Fibroblast of skin of back (primary cell): ENCODE measurements at places on chromosomes 4 and X.
A peak's percentile ranks its signal among the peaks of the same experiment; 100 is the strongest.

DNA sequence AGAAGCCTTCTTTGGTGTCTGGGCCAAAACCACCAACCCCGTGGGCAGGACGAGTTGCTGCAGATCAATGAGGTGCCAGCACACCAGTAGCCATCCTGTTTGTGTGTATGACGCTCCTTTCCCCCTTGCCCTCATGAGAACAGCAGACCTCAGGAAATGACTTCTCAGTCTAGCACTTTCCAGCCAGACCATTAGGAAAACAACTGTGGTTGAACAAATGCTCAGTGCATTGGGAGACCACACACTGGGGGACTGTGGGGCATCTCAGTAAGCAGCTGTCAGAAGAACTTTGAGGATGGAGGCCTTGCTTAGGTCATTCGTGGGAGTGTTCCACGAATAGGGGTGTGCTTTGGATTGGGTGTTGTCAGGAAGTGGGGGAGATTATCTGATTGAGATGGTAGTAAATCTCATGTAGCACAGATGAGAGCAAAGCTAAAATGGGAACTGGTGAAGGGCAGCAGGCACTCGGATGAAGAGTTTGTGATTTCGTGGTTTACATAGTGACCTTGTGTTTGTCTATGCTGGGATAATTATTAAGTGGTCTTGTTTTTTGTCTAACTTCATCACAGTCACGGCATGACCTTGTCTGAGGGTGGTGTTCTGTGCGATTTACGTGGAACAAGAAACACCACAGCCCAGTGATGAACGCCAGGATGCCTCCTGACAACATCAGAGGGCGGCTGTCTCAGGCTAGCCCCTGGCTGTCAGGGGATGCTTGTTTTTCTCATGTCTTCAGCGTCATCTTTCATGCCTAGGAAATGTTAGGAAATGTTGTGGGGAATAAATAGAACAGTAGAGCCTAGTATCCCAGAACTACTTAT is 70.1 kb downstream of the USP46 start:
- DNase-seq = peak; percentile 93

GRCh38 chr4:89070041-89070440 is 13.1 kb upstream of the FAM13A start:
- no peak for DNase-seq

DNA sequence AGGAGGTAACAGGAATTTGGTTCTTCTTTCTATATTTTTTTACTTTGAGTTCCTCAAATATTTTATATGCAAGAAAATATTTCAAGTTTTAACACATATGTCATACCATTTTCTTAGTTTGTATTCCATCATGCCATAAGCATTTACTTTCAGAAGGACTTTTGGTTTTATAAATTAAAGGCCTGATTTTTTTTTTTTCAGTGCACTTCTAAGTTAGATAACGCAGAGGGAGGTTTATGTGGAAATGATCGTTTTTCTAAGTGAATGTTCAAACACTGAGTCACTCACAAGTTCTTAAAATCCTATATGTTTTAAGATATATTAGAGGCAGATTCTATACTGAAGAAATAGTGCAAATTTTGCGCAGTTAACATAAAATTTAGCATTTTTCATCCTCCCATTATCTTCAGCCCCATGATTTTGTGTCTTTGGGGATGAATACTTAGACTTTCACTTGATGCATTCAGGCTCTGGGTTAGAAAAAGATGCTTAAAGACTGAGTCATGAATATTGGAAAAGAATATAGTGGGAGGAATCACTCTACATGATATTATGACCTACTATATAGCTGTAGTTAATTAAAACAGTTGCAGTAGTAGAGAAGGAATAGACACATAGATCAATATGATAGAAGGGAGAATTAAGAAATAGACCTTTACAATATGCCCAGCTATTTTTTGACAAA is 54.9 kb downstream of the COL4A5 start:
- DNase-seq = peak; percentile 63

DNA sequence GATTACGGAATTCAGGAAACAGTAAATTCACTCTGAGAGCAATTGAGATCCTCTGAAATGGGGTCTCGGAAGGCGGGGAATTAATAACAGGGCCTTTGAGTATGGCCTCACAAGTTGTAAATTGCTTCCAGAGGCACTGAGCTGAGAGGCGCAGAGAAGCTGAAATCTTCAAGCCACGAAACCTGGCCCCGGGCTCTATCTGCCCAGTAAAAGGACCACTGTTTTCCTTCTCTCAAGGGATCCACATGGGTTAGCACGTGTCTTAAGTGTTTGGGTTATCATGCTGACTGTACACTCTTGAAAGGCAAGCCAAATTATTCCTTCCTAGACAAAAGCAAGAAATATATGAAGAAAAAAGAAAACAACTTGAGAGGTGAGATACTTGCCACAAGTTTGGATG is 1012.9 kb upstream of the FTHL17 start:
- no peak for DNase-seq
